ENCODE measurements at places on chromosomes 3 and 15. TPM values are rescaled to one million over a fixed set of nuclear protein-coding genes. Genes with fewer than 3 reads are reported as not detected.

GRCh38 chr15:41936649-41937567 lies 35.4 kb downstream of the EHD4 start:
- DNase-seq: peak; percentile 89
- peak overlapping the region; percentile 52 for H3K4me3 ChIP-seq
- peak overlapping the region; percentile 100 for H3K27ac ChIP-seq
- H3K36me3 ChIP-seq: peaks cover 17% of the 10 kb centered on the region
- no peaks in the 10 kb centered on the region for H3K27me3 ChIP-seq
- H3K4me1 ChIP-seq: peaks cover 71% of the 10 kb centered on the region

DNA sequence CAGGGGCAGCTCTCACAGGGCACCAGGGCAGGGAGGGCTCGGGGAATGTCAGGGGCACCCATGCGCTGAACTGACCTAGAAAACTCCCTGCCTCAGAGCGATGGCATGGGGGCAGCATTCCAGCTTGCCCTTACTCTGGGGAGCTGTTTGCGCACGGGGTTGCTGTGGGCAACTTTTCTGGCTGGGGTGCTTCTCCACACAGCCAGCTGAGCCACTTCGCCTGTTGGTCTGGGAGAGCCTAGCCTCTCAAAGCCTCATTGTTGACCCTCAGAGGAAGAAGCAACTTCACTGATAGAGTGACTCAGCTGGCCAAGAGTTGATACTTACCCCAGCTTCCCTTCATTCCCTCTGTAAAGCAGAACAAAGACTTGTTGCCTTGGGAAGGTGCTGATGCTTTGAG lies 42.6 kb upstream of the MRPS22 start:
- H3K4me3 ChIP-seq: no peak overlapping the region
- peaks cover 2% of the 10 kb centered on the region for H3K27me3 ChIP-seq
- H3K27ac ChIP-seq: no peak overlapping the region
- no peak for DNase-seq
- H3K4me1 ChIP-seq: peaks cover 14% of the 10 kb centered on the region
- H3K36me3 ChIP-seq: no peaks in the 10 kb centered on the region

DNA sequence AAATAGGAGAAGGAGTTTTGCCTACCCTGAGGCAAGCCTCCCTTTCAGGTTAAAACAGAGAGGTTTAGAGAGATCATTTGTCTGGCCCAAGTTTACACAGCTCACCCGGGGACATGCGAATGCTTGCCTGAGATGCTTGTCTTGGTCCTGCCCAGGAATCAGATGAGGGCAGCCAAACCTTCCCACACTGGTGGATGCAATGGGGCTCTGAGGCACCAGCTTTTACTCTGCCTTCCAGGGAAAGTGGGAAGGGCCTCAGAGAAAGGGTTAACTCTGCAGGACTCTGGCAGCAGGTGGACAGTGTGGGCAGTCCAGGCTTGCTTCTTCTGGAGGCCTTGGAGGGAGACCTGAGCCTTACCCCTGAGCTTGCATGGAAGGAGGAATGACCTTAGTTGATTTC lies 90.0 kb downstream of the LRRK1 start:
- H3K36me3 ChIP-seq: no peaks in the 10 kb centered on the region
- peaks cover 23% of the 10 kb centered on the region for H3K4me1 ChIP-seq
- H3K4me3 ChIP-seq: no peak overlapping the region
- peak; percentile 19 for DNase-seq

DNA sequence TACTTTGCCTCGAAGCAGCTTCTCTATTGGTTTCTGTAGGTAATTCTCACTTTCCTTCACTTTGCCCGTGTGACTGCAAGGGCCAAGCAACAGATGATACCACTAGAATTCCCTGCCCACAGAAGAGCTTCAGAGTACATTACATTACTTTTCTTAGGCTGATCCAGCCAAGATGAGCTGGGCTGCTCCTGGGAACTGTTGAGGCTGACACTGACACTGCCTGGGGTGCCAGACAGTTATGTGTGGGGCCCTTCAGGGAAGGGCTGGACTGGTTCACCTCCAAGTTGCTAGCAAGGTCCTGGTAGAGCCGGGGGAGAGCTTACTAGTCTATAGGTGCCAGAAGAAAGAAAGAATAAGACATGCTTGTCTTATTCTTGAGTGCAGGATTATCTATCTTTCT lies 19.0 kb downstream of the GORASP1 start:
- peaks cover 12% of the 10 kb centered on the region for H3K36me3 ChIP-seq
- no peak for DNase-seq

- H3K27ac ChIP-seq: peak overlapping the region; percentile 74
- no peaks in the 10 kb centered on the region for H3K27me3 ChIP-seq
- H3K4me3 ChIP-seq: peak overlapping the region; percentile 87
Observed at GRCh38 chr3:36906504-36907149, 38.2 kb downstream of the TRANK1 start.

DNA sequence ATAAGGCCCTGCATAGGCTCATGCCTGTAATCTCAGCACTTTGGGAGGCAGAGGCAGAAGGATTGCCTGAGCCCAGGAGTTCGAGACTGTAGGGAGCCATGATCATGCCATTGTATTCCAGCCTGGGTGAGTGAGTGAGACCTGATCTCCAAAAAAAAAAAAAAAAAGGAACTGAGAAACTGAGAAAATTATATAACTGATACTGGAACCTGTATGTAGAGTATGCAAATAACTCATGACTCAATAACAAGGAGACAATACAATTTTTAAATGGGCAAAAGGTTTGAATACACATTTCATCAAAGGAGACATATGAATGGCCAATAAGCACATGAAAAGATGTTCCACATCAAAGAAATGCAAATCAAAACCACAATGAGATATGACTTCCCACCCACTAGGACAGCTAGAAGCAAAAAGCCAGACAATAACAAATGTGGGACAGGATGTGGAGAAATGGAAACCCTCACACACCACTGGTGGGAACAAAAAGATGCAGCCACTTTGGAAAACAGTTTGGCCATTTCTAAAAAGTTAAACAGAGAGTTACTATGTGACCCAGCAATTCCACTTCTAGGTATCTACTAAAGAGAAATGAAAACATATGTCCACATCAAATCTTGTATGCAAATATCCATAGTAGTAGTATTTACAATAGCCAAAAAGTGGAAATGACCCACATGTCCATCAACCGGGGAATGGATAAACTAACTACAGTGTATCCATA lies 70.7 kb downstream of the IQSEC1 start:
- peaks cover 58% of the 10 kb centered on the region for H3K4me1 ChIP-seq
- DNase-seq: no peak
- H3K4me3 ChIP-seq: no peak overlapping the region
- peak overlapping the region; percentile 3 for H3K27ac ChIP-seq
- no peaks in the 10 kb centered on the region for H3K27me3 ChIP-seq

- no peak overlapping the region for H3K27ac ChIP-seq
- no peak for DNase-seq
- H3K4me1 ChIP-seq: no peaks in the 10 kb centered on the region
- no peak overlapping the region for H3K4me3 ChIP-seq
- no peaks in the 10 kb centered on the region for H3K27me3 ChIP-seq
Observed at GRCh38 chr3:174191380-174191779, 667.8 kb upstream of the NAALADL2 start.

DNA sequence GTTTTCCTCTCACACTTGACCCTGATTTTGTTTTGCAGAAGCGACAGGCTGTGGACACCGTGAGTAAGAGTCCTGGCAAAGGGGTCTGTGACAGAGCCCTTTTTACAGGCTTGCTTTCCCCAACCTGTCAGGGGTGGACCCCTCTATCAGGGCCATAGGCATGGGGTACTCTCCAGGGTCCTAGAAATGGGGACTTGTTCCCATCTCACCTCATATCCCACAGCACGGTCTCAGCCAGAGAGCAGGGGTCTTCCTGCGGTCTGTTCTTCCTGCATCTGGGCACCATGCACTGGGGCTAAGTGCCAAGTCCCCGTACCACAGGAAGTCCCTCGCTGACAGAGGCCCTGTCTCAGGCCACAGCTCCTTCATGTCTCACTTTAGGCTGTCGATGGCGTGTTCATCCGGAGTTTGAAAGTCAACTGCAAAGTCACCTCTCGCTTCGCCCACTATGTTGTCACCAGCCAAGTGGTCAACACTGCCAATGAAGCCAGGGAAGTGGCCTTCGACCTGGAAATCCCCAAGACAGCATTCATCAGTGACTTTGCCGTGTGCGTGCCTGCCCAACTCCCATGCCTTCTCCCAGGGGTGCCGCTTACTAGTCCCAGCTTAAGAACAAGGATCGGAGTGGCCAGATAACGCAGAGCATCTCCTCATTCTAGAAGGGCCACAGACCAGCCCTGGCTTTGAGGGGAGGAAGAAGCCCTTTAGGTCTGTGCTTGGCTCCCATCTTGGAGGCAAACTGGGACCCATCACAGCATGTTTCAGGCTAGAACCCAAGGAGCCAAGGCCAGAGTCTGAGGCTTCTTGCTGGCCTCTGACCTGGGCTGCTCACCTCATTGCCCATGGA lies 783 bp downstream of the ITIH1 start:
- H3K4me1 ChIP-seq: peaks cover 6% of the 10 kb centered on the region
- H3K4me3 ChIP-seq: no peak overlapping the region
- DNase-seq: peak; percentile 38
- H3K27ac ChIP-seq: no peak overlapping the region
- H3K27me3 ChIP-seq: peaks cover 14% of the 10 kb centered on the region

DNA sequence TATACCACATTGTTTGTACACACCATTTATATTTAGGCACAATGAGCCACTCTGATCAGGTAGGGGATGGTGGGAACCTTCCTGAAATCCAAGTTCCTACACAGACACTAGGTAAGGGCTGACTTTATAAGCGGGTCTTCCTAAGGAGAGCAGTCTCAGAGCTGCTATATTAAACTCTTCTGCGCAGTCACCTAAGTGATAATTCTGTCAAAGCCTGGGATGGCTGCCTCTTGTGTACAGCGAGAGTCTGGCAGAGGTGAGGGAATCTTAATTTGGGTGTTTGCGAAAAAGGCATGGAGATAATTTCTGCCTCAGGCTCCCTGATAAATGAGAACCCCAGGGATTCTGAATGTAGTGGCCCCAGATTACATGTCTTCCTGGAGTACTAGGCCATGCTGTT lies 113.1 kb downstream of the EDEM1 start:
- peaks cover 4% of the 10 kb centered on the region for H3K27me3 ChIP-seq
- no peak for DNase-seq
- H3K4me3 ChIP-seq: no peak overlapping the region
- no peak overlapping the region for H3K27ac ChIP-seq

- DNase-seq: no peak
- no peaks in the 10 kb centered on the region for H3K36me3 ChIP-seq
- H3K4me1 ChIP-seq: peaks cover 3% of the 10 kb centered on the region
- H3K4me3 ChIP-seq: no peak overlapping the region
- H3K27me3 ChIP-seq: no peaks in the 10 kb centered on the region
Observed at GRCh38 chr3:133408961-133409360, 9.1 kb downstream of the BFSP2 start.

GRCh38 chr3:185866555-185866954 lies 41.7 kb upstream of the IGF2BP2 start:
- no peak for DNase-seq
- no peak overlapping the region for H3K4me3 ChIP-seq
- peaks cover 29% of the 10 kb centered on the region for H3K27me3 ChIP-seq
- H3K27ac ChIP-seq: no peak overlapping the region

- H3K36me3 ChIP-seq: peaks cover 16% of the 10 kb centered on the region
- H3K27ac ChIP-seq: no peak overlapping the region
- H3K4me1 ChIP-seq: peaks cover 4% of the 10 kb centered on the region
- no peak overlapping the region for H3K4me3 ChIP-seq
- H3K27me3 ChIP-seq: no peaks in the 10 kb centered on the region
Observed at GRCh38 chr3:108200578-108200977, 21.6 kb downstream of the IFT57 start.

DNA sequence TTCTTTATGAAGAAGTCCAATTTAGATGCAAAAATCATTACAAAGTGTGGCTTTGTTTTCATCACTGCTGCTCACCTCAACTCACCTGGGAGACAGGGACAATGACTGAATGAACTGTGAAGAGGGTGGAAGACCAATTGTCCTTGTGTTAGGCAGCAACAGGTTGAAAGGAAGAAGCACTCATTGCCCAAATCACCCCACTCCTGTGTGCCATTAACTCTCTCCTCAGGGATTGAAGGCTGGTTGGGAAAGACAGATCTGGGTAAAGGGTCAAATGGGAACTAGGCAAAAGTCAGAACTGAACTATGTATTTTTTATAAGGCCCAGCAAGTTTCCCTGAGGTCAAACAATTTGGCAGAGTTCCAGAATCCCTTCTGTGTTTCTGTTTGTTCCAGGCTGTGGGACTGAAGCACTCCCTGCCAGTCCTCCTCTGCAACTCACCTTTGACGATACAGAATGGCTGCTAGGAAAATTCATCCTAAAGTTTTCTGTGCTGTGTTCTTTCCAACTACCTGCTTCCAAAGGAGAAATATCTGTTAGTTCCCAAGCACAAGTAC lies 68.6 kb upstream of the CCDC39 start:
- peaks cover 4% of the 10 kb centered on the region for H3K27me3 ChIP-seq
- no peaks in the 10 kb centered on the region for H3K36me3 ChIP-seq
- no peak overlapping the region for H3K27ac ChIP-seq

DNA sequence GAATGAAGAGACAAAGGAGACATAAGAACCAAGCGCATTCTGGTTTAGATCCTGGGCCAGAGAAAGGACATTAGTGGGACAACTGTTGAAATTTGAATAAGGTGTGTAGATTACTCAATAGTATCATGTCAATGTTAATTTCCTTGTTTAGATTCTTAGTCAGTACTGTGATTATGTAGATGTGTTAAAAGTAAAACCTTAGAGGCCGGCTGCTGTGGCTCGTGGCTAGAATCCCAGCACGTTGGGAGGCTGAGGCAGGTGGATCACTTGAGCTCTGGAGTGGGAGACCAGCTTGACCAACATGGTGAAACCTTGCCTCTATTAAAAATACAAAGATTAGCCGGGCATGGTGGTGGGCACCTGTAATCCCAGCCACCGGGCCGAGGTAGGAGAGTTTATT lies 26.7 kb downstream of the CYP8B1 start:
- peaks cover 2% of the 10 kb centered on the region for H3K36me3 ChIP-seq
- H3K4me3 ChIP-seq: no peak overlapping the region
- no peak for DNase-seq
- H3K27me3 ChIP-seq: no peaks in the 10 kb centered on the region
- no peak overlapping the region for H3K27ac ChIP-seq

The MYLK gene
- total RNA-seq: 0.96 TPM

The PSTPIP1 gene
- total RNA-seq: 255 TPM

The CLDN18 gene
- not detected for total RNA-seq

The ISLR gene
- total RNA-seq: not detected

The TRPM1 gene
- not detected for total RNA-seq

The RARB gene
- total RNA-seq: not detected

The COL8A1 gene
- total RNA-seq: not detected
